Left kidney (tissue), 8 donors: ENCODE measurements at places on chromosomes 11 and 22. TPM values are rescaled to one million over a fixed set of nuclear protein-coding genes. Genes with fewer than 3 reads are reported as not detected.

The PLEKHA7 gene
- 63.0 TPM for polyA plus RNA-seq

The API5 gene
- 138 TPM for polyA plus RNA-seq

The ZNF280B gene
- 5.6 TPM for polyA plus RNA-seq

The NAALADL1 gene
- 10.0 TPM for polyA plus RNA-seq

The DBX1 gene
- polyA plus RNA-seq = not detected

The SPDYC gene
- polyA plus RNA-seq = not detected

The OR52I2 gene
- polyA plus RNA-seq = 0.03 TPM

The DRD4 gene
- polyA plus RNA-seq = 1.1 TPM

The ESAM gene
- polyA plus RNA-seq = 55.2 TPM

The PHLDA2 gene
- polyA plus RNA-seq = not detected

The NXPE1 gene
- polyA plus RNA-seq = 0.10 TPM

The TRIM22 gene
- 9.9 TPM for polyA plus RNA-seq

The NCF4 gene
- polyA plus RNA-seq = 2.0 TPM

The UPB1 gene
- polyA plus RNA-seq = 1.1 TPM

The SCN2B gene
- polyA plus RNA-seq = 3.0 TPM

The OR8A1 gene
- polyA plus RNA-seq = 0.05 TPM

The ELMOD1 gene
- 0.12 TPM for polyA plus RNA-seq

The PDE2A gene
- polyA plus RNA-seq = 13.6 TPM

The TMPRSS4 gene
- polyA plus RNA-seq = 30.2 TPM

The FXYD6 gene
- 114 TPM for polyA plus RNA-seq

The PKP3 gene
- 6.6 TPM for polyA plus RNA-seq

The SELENOO gene
- polyA plus RNA-seq = 20.6 TPM

The MS4A2 gene
- polyA plus RNA-seq = 0.07 TPM

The ART1 gene
- 0.38 TPM for polyA plus RNA-seq
